T-cell (primary cell): ENCODE measurements at places on chromosomes 4 and X.

- no peak for DNase-seq
Observed at GRCh38 chr4:23091711-23092110, 399.0 kb downstream of the GBA3 start.

- no peak for DNase-seq
Observed at GRCh38 chrX:107707866-107708265, 67.7 kb downstream of the TSC22D3 start.

GRCh38 chr4:118767109-118767508 is 68.8 kb downstream of the SEC24D start:
- no peak for DNase-seq

- peak; percentile 45 for DNase-seq
Observed at GRCh38 chrX:153400146-153401132, 711 bp downstream of the PNMA6E start.

DNA sequence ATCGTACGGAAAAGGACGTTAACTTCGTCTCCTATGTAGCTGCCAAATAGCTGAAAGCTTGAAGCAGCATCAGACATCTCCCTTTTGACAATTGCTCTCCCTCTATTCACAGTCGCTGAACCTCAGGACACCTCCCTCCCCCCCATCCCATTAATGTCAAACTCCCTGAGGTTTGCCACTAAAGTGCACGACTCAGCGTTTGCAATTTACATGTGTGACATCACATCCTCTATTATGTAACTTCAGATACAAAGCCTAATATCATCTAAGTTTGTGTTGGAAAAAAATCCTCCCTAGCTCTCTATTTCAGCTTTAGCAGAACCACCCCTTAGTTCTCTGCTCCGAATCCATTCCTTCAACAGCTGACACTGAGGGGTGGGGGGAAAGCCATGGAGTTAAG is 5.5 kb upstream of the NR3C2 start:
- no peak for DNase-seq

GRCh38 chr4:163385466-163385865 is 41.8 kb downstream of the NPY5R start:
- no peak for DNase-seq

- no peak for DNase-seq
Observed at GRCh38 chr4:108685036-108685686, 34.8 kb downstream of the OSTC start.

GRCh38 chrX:42102586-42103282 is 179.4 kb upstream of the CASK start:
- DNase-seq, result no peak

- no peak for DNase-seq
Observed at GRCh38 chr4:119204916-119205315, 7.6 kb upstream of the USP53 start.

DNA sequence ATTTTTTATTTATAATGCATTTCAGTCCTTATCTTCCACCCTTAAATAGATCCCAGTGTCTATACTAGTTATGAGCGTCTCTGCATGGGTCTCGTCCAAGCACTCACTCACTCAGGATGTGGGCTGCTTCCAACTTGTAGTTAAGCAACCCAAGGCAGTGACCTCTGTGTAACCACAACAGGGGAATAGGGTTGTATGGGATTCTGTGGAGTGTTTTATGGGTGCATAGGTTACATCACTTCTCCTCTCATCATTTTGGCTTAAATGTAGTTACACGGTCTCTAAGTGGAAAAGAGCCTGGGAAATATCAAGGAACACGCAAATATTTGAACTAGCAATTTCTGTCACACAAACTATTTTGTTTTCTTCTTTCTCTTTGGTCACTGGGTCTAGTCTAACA is 931.0 kb downstream of the STIM2 start:
- DNase-seq, result no peak

GRCh38 chrX:20664774-20665173 is 398.1 kb upstream of the RPS6KA3 start:
- DNase-seq, result no peak

DNA sequence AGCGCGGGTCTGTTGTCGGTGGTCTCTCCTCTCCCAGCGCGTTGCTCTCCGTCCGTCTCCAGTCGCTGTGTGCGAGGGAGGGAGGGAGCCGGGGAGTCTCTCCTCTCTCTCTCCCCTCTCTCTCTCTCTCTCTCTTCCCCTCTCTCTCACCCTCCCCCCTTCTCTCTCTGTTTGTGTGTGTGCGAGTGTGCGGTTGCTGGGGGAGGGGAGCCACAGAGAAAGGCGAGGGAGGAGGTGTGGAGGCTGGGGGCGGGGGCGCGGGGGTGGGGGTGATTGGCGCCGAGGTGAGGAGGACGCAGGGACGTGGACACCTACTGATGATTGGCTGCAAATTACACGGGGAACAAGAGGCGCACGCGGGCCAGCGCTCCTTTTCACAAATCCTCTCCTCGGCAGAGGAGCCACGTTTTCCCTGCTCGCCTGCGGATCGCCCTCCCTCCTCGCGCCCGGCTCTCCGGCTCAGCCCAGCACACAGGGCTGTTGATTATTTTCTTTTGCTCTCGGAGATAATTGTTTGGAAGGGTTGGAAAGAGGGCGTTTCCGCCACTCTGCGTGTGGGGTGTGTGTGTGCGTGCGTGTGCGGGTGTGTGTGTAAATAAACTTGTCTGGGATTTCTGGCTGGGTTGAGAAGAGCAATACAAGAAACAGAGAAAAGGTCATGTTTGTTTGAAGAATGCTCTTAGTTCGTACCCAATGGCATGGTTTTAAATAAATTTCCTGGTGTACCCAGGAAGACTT is at the start of gene CXXC4:
Gene CXXC4 (minus strand): TSS at position 73 of the 738 bp plus-strand sequence. CDS start 3,092 bp downstream, outside the sequence.
- no peak for DNase-seq

- no peak for DNase-seq
Observed at GRCh38 chr4:167176723-167177367, 57.4 kb downstream of the SPOCK3 start.

DNA sequence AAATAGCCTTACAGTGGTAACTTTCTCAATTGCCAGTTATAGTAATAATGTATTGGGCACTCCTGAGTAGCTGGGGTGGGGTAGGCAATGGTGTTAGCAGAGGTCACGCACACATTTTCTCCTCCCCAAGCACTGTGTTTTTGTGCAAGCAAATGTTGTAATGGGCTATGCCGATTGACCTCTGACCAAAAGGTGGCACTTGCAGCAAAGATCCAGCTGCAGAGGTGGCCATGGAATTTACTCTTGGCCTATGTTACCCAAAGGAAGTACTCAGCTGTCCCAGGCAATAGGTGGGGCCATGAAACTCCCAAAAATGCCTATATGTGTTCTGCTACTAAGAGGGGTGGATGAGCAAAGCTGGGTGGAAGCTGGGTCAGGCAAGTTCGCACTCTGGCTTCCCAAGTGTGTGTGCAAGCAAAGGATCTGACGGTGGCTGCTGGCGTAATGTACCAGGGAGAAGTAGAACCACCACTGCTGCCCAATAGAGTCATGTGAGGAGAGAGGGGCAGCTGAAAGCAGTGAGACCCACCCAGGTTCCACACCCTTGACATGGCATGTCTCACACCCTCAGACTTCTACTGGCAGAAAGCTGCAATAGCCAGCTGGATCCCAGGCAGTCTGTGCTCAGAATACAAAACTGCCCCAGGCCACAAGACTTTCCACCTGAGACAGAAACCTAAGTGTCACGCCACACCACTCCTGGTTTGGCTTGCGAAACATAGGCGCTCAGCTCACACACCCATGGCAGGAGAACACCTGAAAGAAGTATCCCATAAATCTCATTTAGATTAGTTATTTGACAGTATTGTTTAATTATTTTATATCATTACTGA is 353.3 kb upstream of the EMCN start:
- DNase-seq, result no peak

GRCh38 chr4:34950926-34951325 is 1293.4 kb downstream of the ARAP2 start:
- no peak for DNase-seq

DNA sequence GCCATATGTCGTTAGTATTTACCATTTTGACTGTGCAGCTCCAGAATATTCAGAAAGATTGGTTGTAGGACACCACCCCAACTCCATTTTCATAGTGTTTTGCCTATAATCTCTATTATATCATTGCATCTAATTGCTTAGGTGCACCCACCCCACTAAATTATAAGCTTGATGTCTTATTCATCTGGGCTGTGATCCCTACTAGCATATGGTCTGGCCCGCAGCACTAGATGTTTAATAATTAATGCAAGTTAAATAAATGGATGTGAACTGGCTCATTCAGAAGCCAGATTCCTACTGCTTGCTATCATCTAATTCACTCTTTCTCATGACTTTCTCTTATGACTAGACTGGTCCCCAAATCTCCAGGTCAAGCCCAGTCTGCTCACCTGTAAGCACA is 143.5 kb downstream of the RELL1 start:
- DNase-seq, result no peak

DNA sequence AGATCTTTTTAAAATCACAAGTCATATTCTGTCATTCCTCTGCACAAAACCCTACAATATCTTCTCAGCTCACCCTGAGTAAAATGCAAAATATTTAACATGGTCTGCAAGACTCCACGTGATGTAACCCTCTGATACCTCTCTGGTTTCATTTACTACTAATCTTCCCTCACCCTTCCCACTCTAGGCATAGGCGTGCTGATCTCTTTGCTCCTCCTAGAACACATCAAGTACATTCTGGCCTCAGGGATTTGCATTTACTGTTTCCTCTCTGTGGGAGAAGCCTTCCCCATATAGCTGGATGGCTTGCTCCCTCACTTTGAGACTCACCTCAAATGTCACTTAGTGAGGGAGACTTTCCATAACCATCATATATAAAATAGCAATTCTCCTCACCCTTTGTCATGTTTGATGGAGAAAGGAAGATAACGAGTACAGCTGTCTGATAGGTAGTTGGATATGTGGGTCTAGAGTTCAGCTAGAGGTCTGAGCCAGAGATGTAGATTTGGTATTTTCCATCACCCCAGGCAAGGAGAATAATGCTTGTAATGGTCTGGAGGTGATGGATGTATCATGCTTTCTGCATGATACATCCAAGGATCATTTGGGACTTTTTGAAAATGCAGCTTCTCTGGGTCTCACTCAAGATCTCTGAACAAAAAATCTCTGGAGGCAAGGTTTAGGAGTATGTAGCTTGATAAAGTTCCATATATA is 123.9 kb upstream of the VAMP7 start:
- no peak for DNase-seq

GRCh38 chrX:130975947-130976346 is 72.9 kb upstream of the ENOX2 start:
- no peak for DNase-seq

DNA sequence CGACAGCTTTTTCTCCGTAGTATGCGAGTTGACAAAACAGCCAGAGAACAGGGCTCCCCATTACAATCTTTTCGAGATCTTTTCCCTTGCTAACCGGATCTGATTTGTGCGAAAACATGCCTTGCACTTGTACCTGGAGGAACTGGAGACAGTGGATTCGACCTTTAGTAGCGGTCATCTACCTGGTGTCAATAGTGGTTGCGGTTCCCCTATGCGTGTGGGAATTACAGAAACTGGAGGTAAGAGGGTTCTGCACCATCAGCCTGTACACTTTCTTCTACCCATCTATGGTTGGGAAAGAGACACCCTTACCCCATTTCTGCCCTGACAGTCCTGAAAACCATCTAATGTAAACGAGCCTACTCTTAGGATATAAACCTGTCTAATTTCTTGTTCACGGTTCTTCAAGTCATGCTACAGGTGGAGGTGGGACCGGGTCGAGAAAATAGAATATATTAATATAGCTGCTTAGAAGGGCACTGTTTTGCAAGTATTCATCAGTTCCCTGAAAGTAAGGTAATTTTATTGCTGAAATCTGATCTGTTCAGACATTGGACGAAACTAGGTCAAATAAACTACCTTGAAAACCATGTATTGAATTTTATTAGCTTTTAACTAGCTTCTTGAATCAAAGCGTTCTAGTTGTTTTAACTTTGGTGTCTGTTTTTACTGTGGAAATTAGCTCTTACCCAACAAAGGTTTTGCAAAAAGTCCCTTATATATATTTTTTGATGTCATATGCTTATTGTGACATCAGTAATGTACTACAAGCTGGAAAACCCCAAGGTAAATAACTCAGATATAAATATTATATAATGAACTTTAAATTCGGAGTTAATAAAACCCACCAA is 869 bp downstream of the TMEM184C start:
- no peak for DNase-seq

DNA sequence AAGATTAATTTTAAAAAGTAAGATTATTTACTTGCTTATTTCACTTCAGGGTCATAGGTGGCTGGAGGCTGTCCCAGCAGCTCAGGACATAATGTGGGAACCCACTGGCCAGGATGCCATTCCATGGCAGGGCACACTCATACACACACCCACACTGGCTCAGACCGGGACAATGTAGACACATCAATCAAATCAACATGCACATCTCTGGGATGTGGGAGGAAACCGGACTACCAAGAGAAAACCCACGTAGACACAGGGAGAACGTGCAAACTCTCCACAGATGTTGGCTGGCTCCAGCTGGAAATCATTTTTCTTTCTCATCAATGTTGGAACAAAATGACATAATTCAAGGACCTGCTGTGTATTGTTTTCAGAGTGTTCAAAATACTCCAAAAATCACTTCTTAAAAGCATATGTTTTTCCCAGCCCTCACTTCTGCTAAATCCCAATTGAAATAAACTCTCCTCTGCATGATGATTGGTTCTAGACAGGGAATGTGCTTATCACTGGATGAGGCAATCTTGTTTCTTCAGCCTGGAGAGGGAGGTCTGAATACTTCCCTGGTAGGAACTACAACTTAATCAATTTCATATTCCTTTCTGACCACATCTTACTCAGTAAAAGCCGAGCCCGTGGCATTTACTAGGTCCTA is 18.6 kb upstream of the CPE start:
- no peak for DNase-seq

GRCh38 chr4:40887764-40888131 is 138.0 kb downstream of the NSUN7 start:
- DNase-seq, result no peak

GRCh38 chr4:151099229-151099975 is at the start of gene RPS3A:
Gene RPS3A (plus strand): TSS chr4:151099628. CDS start chr4:151099653, 25 bp downstream.
- peak; percentile 98 for DNase-seq

GRCh38 chr4:10124167-10124930 is 7.8 kb upstream of the WDR1 start:
- no peak for DNase-seq

DNA sequence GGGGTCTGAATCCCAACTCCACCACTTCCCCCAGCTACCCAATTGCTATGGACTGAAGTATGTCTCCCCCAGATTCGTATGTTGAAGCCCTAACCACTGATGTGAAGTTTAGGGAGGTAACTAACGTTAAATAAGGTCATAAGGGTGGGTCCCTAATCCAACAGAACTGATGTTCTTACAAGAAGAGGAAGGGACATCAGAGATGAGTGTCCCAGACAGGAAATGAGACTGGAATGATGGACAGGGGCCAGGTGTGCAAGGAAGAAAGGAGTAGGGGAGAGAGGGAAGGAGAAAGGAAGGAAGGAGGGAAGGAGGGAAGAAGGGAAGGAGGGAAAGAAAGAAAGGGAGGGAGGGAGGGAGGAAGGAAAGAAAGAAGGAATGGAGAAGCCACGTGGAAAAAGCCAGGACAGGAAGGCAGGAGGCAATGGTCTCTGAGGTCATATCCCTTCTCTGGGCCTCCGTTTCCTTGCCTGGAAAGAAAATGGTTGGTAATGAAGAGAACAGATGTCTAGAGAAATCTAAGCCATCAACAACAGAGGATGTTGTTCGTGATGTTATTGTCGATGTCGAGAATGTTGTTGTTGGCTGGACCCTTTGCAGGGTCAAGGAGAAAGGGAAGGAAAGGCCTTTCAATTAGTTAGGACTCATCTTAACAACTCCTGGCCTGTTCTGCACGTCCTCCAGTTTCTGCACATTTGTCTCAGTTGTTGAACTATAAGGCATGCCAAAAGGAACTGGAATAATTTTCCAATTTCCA is 59.0 kb upstream of the FGFBP2 start:
- no peak for DNase-seq
